ENCODE measurements at places on chromosomes 12 and 14.

GRCh38 chr12:46557539-46558373 lies 185.2 kb upstream of the SLC38A2 start:
- no peak for DNase-seq

DNA sequence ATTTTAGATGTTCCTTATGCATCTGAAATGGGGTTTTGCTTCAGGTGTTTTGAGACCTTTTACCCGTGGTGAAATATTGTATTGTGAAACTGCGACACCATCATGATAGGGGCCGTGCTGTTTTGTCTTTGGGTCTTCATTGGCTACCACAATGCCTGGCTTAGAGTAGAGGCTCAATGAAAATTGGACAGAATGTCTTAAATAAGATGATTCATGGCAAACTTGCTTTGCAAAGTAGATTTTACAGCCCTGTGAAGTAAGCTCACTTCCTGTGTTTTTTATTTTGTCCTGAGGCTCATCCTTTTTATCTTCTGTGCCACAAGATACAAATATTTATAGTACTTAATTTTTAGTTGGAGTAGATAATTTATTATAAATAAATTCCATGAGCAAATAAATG lies 111.3 kb upstream of the FRMD6 start:
- no peak for DNase-seq

- no peak for DNase-seq
These were observed 771 bp downstream of the DAAM1 start for GRCh38 chr14:59189091-59189785.

- DNase-seq, result no peak
These were observed 171.1 kb upstream of the TMPO start for GRCh38 chr12:98344046-98344930.

- no peak for DNase-seq
These were observed 143.0 kb downstream of the OTOGL start for GRCh38 chr12:80242321-80242720.

GRCh38 chr14:92121207-92121669 lies 268 bp downstream of the NDUFB1 start:
- DNase-seq, result no peak

- no peak for DNase-seq
These were observed 29.4 kb downstream of the TSPAN9 start for GRCh38 chr12:3106579-3106978.

DNA sequence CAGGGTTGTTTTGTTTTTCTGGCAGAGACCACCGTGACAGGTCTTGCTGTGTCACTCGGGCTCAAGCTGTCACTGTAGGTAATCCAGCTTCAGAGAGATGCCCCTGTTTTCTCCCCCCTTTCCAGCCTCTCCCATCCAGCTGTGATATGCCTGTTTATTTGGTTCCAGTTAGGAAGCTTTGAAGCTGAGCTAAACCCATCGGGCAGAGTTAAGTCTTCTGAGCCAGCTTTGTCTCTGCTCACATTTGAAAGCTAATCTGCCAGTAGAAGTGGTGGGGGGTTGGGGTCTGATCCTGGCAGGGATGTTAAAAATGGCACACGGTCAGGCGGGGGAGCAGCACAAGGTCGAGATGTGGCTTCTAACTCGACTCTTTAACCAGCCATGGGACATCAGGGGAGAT lies 130.0 kb downstream of the TSPAN9 start:
- no peak for DNase-seq

DNA sequence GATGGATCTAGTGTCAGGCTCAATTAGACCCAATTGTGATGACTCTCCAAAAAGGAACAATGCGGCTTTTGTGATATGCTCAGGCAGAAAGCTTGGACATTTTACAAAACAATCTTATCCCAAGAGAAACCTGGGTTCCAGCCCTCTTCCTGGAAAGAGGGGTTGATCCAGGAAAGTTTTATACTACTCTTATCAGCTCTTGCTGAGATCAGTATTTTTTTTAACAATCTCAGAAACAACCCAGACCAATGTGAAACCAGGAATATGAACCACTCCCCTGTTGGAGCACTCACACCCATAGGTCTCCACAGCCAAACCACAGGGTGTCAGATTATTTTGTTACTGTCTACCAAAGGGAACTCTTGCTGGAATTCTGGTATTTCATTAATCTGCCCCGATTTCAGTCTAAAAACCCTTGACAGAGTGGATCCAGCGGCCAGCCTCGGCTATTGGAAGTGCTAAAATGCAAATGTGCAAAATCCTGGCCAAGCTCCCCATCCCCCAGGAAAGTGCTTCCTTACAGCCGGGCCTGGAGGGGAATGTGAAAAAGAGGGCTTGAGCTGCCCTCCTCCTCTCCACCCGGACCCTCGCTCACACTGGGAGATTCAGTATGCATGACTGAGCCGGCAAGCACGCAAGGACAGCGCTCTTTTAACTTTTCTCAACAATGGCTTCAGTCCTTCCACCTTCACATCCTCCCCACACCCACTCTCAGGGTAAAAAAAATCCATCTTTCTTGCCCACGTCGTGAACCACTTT lies 4.0 kb downstream of the FBXL14 start:
- DNase-seq, result no peak

DNA sequence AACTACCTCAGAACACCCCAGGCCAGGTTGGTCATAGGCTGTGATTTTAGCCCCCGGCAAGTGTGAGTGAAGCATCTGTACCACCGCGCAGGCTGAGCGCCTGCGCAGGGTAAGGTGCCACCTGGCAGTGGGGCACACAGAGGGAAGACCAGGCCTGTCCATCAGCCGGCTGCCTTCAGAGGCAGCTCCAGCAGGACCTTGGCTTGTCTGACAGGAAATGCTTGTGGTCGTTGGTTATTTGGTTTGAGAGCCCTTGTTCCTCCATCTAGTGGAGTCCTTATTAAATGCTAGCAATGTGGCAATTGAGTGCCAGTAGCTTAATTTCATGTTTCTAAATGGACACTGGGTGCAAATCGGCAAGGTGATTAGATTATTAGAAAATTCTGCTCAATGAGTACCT lies 27.5 kb downstream of the SLC25A29 start:
- DNase-seq, result no peak

DNA sequence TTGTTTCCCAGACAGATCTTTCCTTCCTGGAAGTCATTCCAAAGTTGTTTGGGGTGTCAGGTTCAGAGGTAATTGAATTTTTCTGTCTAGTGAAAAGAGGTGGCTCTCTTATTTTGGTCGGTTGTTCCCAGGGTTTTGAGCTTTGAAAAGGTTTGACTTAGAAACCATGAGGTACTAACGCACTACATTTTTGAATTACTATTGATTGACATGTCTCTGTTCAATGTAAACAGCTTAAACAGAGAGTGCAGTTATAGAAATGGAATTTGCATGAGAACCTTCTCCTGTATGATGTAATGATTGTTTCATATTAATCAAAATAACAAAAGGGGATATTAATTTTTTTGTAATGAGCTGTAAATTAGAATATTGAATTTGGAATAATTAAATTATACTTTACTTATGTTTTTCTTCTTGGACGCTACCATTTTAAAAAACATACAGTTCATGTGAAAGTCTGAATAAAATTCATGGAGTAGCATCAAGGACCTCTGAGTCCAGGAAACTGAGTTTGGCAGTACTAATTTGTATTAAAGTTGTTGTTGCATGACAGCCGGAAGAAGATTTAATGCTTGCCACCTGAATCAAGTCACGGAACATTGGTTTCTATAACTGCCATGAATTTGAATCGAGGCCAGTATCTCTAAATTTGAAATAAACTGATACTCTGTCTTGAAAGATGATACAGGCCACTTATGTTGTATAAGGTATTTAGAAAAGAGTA lies 41.7 kb downstream of the NPAS3 start:
- no peak for DNase-seq

- DNase-seq, result no peak
These were observed at the start of gene TMEM233 for GRCh38 chr12:119593578-119594398. TMEM233 (plus strand) TSS chr12:119593774; CDS start chr12:119593849, 75 bp downstream.

- DNase-seq, result no peak
These were observed 284.7 kb upstream of the FKBP4 start for GRCh38 chr12:2510045-2510444.

DNA sequence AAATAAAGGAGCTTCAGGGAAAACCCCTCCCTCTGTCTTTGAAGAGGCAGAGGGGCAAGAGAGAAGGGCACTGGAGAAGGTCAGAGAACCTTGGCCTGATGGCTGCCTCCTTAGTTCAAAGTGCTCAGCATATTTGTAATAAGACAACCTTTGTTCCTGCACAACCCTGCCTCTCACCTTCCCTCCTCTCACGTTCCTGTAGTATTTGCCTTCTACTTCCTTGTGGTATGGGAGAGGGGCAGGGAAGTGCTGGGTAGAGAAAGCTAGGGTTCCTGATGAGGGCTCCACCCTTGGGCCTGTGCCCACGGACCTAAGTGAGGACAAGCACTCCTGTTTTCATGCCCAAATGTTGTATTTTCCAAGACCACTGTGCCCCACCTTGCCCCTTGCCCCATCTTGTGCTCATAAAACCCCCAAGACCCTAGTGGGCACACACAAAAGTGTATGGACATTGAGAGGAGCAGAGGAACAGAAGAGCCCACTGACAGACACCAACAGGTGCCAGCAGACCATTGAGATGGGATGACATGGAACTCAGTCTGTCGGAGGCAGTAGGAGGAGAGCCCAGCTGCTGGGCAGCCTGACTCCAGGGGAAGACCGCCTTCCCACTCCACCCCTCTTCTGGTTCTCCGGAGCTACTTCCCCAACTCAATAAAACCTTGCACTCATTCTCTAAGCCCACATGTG lies 261.5 kb upstream of the CCDC196 start:
- DNase-seq, result no peak

DNA sequence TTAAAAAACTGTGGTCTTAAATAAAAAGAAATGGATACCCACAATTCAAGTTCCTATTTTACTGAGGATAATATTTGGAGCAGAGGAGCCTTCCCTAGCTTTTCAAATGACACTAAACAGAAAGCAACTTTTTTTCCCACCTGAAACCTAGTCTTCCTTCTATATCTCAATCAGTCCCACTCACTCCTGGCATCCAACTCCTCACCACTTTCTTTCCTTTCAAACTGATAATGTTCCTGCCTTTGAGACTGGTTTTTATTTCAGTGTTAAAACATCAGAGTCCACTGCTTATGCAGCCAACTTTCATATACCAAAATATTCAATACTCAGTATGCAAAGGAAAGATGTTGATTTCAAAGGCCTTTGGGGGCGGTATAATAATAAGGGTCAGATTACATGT lies 225.6 kb downstream of the GXYLT1 start:
- no peak for DNase-seq

DNA sequence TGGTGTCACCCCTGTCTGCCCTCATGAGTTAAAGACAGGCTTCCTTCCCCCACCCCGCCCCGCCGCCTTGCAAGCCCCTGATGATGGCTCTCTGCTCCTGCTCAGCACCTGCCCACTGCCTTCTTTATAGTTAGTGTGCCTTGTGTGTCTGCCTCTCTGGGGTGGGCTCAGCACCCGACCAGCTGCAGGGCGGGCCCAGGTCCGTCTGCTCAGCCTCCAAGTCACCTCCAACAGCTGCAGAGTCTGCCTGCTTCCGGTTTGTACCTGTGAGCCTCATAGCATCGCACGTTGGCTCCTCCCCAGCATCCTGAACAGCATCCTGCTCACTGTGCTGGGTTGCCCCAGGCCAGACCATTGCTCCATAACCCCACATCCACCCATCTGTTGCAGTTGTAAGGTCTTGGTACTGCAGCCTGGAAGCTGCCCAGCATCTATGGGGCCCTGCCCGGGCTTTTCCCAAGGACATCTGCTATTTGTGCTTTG lies 3.5 kb downstream of the TGFB3 start:
- DNase-seq, result no peak

GRCh38 chr12:77998236-77998786 lies 167.6 kb downstream of the NAV3 start:
- DNase-seq, result no peak

DNA sequence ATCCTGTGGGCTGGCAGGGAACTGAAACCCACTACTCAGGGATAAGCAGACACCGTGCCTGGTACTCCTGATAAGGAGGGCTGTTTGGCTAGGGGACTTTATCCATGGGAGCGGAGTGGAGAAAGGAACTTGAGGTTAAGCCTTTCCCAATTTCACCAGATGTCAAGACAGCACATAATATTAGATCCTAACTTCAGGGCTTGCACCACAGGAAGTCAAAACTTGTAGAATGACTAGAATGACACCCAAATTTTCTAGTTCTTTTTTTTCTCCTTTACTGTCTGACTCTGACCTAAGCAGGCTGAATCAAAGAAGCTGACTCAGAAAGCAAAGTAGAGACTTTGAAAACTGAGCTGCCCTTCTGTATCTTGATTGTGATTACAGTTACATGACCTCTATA lies 7.1 kb upstream of the CGRRF1 start:
- no peak for DNase-seq

DNA sequence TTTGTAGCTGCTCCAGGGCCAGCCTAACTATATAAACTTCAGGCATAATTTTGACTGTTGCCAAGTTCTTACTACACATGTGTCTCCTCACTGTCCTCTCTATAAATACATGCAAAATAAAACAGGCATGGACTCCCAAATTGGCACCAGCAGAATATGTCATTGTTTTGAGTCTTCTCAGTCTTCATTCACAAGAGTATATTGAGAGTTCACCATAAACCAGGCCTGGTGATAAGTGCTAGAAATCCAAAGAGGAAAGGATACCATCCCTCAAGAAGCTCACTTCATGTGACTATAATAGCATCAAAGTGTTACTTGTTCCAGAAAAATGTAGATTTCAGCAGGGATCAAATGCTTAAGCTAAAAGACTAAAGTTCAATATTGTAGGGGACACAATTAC lies 13.7 kb downstream of the GPR19 start:
- DNase-seq, result no peak

DNA sequence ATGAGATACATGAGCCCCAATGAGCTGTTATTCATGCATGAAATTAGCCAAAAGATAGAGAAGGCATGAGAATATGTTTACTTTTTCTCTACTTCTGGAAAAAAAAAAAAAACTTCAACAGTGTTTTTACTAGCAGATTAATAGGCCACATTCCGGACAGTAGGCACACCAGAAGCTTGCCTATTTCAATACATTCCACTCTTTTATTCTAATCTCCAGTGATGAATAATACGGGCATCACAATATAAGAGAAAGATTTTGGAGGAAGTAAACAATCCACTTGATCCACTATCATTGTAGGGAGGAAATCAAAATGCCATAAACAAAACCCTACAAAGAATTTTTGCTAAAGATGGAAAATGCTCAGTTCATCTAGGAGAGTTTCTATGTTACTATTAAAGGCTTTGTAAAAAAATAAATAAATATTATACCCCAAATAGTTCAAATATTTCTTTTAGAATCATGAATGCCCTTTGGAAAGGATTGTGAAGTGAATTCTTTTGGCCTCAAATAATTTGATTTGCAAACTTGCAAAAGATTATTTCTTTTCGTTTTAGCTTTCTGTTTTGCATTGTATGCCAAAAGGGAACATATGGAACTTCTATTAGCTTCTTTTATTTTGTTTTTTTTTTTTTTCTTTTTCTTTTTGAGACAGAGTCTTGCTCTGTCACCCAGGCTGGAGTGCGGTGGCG lies 232.6 kb downstream of the EPS8 start:
- DNase-seq, result no peak

DNA sequence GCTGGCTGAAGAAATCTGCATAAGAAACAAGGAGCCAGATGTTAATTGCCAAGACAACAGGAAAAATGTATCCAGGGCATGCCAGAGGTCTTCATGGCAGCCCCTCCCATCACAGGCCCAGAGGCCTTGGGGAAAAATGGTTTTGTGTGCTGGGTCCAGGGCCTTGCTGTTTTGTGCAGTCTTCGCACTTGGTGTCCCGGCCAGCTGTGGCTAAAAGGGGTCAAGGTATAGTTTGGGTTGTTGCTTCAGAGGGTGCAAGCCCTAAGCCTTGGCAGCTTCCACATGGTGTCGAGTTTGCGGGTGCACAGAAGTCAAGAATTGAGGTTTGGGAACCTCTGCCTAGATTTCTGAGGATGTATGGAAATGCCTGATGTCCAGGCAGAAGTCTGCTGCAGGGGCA lies 29.9 kb upstream of the CNTN1 start:
- no peak for DNase-seq

- DNase-seq, result no peak
These were observed 254.9 kb downstream of the BTG1 start for GRCh38 chr12:91890742-91891141.

Data from smooth muscle cell of the brain vasculature (primary cell).